Osteocyte (in vitro differentiated cells): ENCODE measurements at places on chromosomes 4 and X. TPM values are rescaled to one million over a fixed set of nuclear protein-coding genes. Genes with fewer than 3 reads are reported as not detected.

Gene BLTP1
- 41.6 and 48.1 TPM in 2 replicates for total RNA-seq

Gene ADGRG2
- 0.10 TPM in 1 of 2 replicates, not detected in the other for total RNA-seq

Gene SPACA5
- total RNA-seq = not detected in 2 replicates

Gene LNX1
- 0.24 and 0.44 TPM in 2 replicates for total RNA-seq

Gene CSAG3
- not detected in 2 replicates for total RNA-seq

Gene SPATA4
- 0.76 TPM in 1 of 2 replicates, not detected in the other for total RNA-seq

Gene SMAD1
- 18.1 and 18.6 TPM in 2 replicates for total RNA-seq

Gene TEX13B
- total RNA-seq = not detected in 2 replicates
